ENCODE measurements at places on chromosomes 6 and 20.

DNA sequence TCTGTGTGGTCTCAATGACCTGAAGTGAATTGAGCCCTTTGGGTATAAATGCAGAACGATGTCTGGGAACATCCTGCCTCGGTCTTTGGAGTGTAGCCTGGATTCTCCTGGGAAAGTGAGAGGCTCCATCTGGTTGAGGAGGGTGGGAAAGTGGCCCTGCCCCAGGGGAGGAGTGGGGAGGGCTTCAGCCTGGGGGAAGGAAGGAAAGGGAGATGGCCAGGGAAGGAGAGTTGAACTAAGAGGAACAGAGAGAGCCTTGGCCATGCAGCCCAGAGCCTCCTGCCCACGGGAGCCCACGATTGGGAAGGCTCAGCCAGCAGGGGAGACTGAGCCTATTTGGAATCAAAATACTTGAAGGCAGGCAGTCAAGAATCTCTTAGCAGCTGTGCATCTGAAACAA lies 2.3 kb upstream of the EPB41L1 start:
- DNase-seq: no peak

DNA sequence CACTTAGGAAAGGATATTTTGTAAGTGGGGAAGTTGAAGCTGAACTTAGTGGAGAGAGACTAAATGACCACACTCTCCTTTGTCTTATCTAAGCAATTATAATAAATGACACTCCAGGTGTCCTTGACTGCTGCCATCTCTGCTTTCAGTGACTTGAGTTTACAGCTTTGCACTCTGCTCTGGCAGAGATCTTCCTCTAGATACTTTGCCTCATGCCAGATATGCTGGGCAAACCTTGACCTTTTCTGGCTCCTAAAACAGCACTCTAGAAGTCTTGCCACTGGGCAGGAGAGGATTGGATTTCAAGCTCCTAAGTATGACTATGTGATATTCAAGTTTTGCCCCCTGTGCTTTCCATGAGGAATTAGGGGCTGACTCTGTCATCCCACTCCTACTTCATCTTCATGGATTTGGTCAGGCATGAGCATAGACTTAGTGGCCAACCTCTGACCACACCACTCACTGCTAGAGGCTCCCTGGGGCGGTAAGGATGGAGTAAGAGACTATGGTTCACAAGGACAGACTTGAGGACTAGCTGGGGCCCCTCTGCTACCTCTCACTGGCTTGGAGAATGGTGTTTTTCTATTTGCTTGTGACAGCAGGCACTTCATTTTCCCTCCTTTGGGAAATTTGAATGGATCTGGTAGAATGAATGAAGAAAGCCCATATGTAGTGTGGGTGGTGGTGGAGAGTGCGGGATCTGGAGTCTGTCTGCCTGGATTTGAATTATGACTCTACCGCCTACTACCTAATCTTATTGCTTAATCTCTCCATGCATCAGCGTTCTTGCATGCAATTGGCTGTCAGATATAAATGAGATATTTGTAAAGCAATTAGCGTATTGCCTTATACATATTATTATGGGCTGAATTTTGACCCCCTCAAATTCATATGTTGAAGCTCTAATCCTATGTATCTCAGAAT lies 191.4 kb downstream of the REV3L start:
- DNase-seq: no peak

DNA sequence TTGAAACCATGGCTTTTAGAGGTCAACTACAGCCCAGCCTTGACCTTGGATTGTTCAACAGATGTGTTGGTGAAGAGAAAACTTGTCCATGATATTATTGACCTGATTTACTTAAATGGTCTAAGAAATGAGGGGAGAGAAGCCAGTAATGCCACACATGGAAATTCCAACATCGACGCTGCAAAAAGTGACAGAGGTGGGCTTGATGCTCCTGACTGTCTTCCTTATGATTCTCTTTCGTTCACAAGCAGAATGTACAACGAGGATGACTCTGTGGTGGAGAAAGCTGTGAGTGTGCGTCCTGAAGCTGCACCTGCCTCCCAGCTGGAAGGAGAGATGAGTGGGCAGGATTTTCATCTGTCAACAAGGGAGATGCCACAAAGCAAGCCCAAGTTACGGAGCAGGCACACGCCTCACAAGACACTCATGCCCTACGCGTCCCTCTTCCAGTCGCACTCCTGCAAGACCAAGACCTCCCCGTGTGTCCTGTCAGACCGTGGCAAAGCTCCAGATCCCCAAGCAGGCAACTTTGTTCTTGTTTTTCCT lies 16.2 kb downstream of the TTLL2 start:
- DNase-seq: no peak

DNA sequence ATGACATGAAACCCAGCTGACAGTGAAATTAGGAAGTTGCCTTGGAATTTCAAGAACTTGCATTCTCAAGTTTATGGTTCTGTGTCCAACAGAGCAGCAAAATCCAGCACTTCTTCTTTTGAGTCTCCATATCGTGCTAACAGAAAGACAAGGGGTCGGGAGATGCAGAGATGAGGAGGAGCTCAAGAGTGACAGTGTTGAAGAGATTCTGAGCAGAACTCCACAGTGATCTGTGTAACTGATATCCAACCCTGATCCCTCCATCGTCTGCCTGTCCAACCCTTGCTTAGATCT lies 21.2 kb upstream of the BTN1A1 start:
- DNase-seq: no peak

DNA sequence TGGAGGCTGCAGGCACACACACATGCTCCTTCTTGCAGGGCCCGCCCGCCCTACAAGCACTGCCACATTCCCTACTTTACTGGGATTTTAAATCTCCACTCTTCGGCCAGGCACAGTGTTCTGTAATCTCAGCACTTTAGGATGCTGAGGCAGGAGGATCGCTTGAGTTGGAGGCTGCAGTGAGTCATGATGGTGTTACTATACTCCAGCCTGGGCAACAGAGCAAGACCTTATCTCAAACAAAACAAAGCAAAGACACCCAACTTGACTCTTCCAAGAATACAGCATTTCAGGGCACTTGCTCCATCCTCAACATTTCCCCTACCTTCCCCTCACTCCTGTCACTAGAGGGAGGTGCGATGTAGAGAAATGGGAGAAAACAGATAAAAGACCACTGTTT lies 194.0 kb downstream of the MYLK4 start:
- DNase-seq: no peak

DNA sequence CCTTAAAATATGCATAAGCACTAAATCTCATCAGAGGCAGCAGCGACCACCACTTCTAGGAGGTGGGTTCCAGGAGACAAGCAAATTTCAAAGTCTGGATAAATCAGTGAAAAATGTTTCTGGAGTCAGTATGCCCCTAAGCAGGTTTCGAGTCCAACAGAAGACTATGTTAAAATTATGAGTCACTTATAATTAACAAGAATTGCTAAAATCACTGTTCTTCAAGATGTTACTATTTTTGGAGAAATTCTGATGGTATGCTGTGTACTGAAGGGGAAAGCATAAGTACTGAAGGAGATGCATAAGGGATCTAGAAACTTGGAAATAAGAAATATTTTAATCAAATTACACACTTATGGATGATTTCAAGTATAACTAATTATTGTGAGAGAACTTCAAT lies 58.0 kb downstream of the DTNBP1 start:
- DNase-seq: no peak

DNA sequence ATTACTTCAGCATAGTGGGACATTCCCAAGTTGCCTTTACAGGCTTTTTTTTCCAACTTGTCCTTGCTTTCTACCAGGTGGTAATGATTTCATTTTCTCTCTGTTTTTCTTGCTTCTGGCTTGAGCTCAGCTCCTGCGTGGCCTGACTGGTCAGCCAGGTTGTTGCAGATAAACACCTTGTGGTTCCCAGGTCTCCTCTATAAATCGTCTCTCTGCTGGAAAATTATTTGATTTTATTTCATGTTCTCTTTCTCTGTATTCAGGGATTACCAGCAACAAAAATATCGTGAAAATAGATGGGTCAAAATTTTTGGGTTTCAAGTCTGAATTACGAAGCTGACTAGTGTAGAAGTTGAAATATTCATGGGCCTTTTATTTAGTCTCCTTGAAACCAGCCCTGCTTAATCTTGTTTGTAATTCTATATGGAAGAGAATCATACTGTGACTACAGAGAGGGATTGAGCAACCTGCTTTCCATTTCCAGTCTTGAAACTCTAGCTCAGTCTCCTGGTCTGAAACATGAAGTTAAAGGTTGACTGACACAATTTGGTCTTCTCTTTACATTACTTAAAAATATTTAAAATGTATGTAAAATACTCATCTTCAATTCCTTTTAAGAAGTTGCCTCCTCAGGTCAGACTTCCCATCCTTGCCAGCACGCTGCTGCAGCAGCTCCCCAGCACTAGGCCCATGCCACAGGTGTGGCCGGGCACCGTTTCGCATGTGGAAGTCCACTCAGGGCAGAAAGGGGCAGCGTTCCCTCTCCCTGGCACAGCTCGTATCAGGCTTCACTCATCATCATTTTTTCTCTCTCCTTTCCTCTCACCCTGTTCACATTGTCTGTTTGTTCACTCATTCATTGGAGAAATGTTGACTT lies 7.1 kb downstream of the DUSP22 start:
- no peak for DNase-seq

DNA sequence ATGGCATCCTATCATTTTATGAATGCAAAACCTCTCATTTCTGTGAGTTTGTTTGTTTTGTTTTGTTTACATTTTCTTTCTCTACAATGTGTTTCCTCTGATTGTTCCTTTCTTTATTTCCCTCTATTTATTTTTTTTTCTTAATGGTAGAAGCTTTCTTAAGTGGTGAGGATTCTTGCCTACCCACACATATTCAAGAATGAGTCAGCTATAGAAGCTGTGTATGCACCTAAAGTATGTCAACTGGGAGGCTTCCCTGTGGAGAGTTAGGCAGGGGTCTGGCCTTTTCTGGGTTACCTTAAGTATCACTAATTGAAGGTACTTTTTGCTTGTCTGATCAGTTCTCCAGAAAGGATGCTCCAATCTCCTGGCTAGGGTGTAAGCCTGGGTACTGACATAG lies 354.0 kb downstream of the ESR1 start:
- DNase-seq: no peak

GRCh38 chr6:27296106-27296783 lies 15.8 kb downstream of the POM121L2 start:
- no peak for DNase-seq

GRCh38 chr20:24842918-24843715 lies 106.0 kb upstream of the CST7 start:
- no peak for DNase-seq

GRCh38 chr6:43970068-43970912 lies 157.0 kb downstream of the MRPL14 start:
- no peak for DNase-seq

- no peak for DNase-seq
Measured at GRCh38 chr20:41428285-41428684, 61.7 kb upstream of the EMILIN3 start.

- DNase-seq: no peak
Measured at GRCh38 chr6:139640921-139641320, 266.5 kb upstream of the CITED2 start.

DNA sequence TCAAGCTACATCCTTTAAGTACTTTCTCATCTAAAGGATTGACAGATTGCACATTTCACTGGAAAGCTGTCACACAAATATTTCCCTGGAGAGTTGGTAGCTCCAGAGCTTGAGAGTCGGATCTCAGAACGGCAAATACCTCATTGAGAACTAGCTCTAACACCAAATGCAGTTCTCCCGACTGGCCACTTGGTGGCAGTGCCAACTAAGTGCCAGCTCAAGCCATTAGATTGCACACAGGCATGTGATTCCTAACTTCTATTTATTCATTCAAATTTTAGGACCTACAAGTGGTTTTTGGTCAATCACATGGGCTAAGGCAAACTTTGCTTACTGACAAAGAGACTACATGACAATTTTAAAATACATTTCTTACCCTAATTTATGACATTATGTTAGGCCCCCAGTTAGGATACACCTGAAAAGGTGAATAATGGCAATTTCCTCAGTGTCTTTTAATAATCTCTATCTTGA lies 7.9 kb upstream of the MCHR2 start:
- peak; percentile 18 for DNase-seq

- DNase-seq: no peak
Measured at GRCh38 chr6:110173506-110174132, 5.9 kb downstream of the WASF1 start.

DNA sequence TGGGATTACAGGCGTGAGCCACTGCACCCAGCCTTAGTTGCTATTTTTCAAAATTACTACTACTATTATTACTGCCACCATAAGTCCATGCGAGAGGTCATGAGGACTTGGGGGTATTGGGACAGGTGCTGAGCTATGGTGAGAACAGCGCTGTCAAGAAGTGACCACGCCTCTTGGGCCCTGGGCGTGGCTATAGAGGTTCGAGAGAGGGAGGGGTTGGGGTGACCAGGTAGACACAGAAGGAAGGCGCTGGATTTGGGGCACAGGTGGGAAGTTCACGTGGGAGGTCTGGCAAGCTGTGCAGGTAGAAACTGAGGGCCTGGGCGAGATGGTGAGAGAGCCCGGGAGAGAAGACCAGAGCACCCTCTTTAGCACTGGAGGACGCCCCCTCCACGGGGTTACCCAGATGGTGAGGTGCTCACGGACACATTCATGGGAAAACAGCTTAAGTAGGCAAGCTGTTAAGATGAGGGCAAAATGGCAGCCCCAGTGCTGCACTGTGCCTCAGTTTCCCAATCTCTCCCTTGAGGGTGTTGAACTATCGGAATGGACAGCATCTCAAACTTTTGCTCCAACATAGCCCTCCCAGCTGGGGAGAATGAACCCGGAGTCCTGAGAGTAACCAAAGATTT lies 61.0 kb downstream of the RAB44 start:
- peak; percentile 82 for DNase-seq

DNA sequence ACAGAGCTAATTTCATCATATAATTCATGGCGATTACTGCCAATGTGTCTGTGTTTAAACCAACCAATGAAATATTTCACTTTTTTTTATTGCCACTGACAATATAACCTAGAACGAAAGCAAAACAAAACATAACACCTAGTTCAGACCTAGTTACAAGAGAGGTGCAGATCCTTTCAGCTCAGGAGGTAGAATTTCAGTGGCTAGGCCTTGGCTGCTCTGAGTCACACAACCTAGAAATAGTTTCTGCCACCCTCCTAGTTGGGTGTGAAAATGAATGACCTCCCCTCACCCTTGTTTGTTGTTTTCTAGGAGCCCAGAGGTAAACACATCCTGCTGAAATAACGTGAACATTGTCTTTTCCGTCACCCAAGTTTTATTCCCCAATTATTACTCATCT lies 356.3 kb downstream of the HTR1B start:
- DNase-seq: no peak

GRCh38 chr20:38723017-38723847 lies 1.1 kb upstream of the SLC32A1 start:
- DNase-seq: no peak
